ENCODE measurements at places on chromosomes 7 and 10.

DNA sequence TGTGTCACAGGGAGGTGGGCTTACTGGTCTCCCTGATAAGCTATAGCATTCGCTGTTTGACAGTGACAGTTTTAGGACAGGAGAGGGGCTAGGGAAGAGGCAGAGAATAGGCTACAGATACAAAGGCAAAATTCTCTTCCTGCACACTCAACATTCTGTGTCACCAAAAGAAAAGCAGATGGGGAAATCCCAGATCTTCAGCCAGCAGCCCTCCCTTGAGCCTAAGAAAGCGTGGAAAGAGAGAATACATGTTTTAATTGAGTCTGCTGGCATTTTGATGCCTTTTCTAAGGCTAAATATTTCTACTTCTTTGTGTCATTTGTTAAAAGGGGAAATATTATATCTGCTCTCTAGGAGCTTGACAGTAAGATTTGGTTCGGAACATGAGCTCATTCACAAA lies 247.0 kb downstream of the TRIL start:
- DNase-seq = no peak

GRCh38 chr7:4500812-4501211 lies 181.3 kb upstream of the FOXK1 start:
- DNase-seq = no peak

DNA sequence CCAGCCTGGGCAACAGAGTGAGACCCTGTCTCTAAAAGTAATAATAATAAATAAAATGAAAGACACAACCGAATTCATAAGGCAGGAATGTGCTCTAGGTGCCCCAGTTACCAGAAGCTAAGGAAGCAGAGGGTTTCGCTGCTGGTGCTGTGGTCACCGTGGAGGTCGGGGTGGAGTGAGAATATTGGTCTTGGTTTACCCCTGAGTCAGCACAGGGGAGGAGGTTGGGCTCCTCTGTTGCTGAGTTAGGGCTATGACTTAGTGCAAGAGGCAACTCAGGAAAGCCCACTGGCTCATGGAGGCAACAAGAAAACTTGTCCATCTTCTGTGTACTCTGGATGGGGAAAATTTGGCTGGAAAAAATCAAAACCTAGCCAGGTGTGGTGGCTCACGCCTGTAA lies 117.1 kb downstream of the MYL10 start:
- no peak for DNase-seq

DNA sequence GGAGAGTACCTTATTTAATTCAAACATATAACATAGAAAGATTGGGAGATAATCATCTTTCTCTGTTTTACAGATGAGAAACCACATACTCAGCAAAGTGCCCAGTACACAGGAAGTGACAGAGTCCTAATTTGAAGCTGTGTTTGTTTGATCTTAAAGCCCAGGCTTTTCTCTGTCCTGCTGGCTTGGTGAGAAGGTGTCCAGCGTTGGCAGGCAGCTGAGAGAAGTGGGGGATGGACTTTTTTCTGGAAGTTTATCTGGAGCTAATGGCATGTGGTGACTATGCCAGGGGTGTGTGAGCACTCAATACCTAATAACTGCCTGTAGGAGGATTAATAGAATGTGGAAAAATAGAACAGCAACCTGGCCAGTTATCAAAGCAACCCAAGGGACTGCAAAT lies 60.8 kb downstream of the NPSR1 start:
- DNase-seq = no peak

DNA sequence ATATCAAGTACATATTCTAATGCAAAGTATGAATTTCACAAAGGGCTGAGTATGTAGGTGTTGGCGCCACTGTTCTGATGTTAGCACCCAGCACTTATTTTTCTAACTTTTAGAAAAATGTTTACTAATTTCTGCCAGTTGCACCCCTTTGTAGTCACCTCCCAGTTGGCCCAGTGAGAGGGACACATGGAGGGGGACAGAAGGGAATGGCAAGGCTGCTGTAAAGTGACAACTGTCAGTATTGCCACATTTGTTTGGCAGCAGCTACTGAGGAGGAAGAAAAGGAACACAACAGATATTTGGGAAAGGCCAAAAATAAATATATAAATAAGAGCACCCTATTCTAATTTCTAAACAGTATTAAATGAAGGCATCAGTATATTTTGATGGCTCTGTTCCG lies 57.3 kb downstream of the ANK3 start:
- DNase-seq = no peak

DNA sequence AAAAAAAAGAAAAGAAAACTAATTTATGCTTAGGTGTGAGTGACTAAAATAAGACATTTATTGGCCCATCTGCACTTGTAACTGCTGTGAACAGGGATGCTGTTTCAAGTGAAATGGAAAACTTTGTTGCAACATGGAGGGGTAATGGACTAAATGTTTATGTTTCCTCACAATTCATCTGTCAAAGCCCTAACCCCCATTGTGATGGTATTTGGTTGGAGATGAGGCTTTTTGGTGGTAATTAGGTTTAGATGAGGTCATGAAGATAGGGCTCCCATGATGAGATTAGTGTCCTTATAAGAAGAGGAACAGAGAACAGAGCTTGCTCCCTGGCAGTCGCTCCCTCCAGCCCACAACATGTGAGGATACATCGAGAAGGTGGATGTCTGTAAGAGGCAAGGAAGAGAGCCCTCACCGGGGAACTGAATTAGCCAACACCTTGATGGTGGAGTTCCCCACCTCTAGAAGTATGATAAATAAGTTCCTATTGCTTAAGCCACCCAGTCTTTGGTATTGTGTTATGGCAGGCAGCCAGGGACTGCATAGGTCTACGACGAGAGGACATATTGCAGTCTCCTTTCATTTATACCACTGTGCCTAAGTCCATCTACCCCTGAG lies 28.6 kb upstream of the VCL start:
- no peak for DNase-seq

- no peak for DNase-seq
These were observed 46.5 kb downstream of the INPP5F start for GRCh38 chr10:119772334-119772733.

DNA sequence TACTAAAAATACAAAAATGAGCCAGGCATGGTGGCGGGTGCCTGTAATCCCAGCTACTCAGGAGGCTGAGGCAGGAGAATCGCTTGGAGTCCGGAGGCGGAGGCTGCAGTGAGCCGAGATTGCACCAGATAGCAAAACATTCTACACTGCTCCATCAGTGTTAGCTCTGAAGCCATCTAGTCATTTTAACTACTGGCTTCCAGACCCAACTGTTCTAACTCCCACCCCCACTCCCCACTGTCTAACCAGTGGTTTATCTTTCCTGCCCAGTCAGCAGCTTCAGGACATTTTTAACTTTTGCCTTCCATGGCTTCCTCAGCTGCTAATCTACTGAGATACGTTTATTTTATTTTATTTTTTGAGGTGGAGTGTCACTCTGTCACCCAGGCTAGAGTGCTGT lies 6.2 kb upstream of the FRAT1 start:
- no peak for DNase-seq

DNA sequence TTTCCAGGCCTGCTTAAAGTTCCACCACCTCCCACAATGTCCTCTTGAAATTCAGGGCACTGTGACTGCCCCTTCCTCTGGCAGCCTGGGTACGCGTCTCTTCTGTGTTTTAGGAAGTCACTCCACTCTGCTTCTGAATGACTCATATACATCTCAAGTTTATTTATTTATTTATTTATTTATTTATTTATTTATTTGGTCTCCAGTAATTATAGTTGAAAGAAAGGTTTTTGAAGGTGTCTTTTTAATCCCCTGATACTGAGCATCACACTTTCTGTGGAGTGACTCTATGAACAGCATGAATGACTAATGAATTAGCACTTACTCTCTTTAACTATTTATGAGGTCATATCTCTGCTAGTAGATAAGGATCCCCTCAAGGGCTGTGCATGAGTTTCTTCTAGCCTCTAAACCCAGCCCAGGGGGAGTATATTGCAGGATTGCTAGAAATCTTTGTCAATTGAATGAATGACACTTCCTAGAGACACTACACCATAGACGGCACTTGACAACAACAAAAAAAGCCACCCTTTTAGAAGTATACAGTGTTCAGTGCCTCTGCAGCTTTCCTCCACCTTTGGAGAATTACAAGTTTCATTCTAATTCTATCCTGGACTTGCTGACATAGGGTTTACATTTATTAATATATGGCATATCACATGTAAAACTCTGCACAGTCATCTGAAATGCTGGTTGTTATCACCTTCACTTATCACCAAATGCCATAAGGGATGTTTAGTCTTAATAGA lies 2.1 kb downstream of the MACC1 start:
- DNase-seq = no peak

DNA sequence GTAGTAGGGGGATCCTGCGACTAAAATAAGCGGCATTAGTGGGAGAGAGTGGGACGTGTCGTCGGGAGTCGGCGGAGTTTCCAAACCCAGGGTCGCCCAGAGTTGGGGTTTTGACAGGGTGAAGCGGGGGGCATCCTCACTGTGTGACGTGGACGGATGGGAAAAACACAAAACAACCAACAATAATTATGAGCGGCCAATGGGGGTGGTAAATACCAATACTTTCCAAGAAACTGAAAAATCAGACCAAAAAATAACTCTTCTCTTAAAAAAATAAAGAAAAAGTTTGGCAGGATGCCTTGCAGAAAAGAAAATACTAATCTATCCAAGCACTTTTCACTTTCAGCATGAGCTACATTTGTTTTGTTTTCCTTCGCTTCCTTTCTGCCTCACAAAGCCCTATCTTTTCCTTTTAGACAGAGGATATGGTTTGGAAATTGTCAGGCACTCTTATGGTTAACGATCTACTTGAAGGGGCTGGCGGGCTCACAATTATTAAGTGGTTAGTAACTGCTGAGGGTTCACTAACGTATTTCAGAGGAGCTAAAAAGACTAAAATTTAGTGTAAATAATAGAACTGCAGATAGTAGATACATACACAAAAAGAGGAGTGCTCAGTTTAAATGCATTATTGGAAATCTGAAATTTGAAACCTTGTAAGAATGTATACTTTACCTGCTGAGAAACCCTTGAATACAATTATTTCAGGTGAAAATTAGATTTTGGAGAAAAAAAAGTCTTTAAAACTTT lies 802 bp upstream of the CDK6 start:
- no peak for DNase-seq

GRCh38 chr7:128165927-128166420 lies 75.1 kb upstream of the LEP start:
- no peak for DNase-seq

DNA sequence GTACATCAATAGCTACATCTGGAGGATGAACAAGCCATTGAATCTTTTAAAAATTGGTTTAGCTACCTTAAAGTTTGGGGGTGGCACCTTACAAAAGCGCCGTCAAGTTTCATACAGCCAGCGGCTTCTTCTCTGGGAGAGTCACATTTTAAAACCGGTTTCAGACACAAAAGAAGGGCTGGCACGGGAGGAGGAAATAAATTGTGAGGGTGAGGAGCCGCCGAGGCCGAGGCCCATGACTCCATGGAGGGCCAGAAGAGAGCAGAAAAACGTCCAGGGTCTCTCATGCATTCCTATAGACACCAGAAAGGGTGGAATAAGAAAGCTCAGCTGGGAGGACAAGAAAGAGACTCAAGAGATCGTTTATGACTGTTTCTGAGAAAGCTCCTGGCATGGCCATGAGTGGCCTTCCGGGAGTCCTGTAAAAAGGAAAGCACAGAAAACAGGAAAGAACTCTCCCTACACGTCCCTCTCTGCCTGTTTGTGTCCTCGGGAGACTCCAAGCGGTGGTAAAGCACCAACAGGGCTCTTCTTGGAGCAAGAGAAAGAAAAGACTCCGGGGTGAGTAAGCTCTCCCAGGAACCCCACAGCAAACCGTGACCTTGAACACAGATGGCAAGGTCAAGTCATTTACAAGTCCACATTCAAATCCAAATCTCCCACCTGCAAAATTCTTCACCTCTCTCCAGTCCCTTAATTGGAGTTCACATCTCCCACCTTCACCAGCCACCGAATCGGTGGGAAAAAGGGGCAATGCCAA lies 1.8 kb downstream of the FRAT2 start:
- DNase-seq = peak; percentile 57

- no peak for DNase-seq
These were observed 42.3 kb upstream of the SORCS1 start for GRCh38 chr10:107206833-107207232.

DNA sequence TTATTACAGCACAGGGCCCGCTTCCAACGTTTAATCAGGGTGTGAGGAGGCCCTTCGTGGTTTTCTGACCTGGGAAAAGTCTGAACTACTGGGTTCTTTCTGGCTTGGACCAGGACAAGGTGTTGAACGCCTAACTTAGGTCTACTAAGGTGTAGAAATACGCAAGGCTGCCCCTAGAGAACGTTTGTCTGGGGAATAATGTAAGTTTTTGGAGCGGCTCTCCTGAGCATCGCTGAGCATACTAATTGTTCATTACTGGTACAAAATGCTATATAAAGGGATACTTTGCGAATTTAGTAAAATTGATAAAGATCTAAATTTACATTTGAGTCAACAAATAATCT lies 32.4 kb upstream of the TOMM7 start:
- no peak for DNase-seq

DNA sequence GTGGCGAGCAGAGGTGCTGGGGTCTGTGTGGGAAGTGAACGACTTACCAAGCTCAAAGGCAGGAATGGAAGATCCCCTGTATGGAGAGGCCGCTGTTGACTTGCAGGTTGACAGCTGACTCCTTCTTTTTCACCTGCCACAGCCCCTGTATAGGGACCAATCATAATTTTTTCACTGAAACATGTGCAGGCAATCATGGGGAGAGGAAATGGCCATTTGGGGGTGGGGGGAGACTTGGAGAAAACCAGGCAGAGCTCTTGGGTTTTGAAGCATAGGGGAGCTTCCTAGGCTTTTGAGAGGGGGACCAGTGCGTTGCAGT lies 101.4 kb downstream of the WDR37 start:
- no peak for DNase-seq

- peak; percentile 51 for DNase-seq
These were observed 162.9 kb downstream of the GRK5 start for GRCh38 chr10:119370111-119370741.

GRCh38 chr10:90047243-90047729 lies 345.9 kb downstream of the KIF20B start:
- DNase-seq = no peak

DNA sequence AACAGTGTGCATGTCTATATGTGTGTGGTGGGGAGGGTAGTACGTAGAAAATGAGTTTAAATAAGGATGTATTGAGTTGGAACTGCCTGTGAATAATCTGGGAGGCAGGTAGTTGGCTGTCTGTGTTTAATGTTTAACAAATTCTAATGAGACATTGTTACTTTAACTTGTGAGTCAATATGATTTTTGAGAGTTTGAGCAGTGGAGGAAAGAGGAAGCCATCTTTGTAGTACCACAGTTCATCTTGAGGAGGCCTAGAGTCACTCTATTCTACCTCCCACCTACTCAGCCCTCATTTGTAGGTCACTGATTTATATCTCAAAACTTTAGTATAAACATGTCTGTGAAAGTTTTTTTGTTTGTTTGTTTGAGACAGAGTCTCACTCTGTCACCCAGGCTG lies 129.9 kb upstream of the ITGB1 start:
- no peak for DNase-seq
